ENCODE measurements at places on chromosomes 2 and 18.

- DNase-seq: no peak
Measured at GRCh38 chr2:60439219-60439974, 114.1 kb downstream of the BCL11A start.

- DNase-seq: no peak
Measured at GRCh38 chr2:86704459-86704971, 15.6 kb upstream of the RMND5A start.

DNA sequence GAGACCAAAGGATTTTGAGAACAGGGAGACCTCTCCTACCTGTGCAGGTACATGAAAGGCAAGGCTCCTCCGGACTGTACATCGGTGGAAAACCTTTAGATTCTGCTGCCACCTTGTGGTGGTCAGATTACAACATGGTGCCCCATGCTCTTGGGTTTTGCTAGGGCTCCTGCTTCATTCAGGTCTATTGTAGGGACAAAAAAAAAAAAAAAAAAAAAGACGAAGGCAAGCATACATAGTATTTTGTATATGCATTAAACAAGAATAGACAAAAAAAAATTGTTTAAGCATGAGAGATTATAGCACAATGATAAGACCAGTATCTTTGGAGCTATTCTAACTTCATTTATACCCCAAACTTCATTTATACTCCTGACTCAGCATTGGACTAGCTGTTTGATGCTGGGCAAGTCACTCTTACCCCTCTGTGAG, 27.4 kb upstream of the SPR start:
- DNase-seq: peak; percentile 41

DNA sequence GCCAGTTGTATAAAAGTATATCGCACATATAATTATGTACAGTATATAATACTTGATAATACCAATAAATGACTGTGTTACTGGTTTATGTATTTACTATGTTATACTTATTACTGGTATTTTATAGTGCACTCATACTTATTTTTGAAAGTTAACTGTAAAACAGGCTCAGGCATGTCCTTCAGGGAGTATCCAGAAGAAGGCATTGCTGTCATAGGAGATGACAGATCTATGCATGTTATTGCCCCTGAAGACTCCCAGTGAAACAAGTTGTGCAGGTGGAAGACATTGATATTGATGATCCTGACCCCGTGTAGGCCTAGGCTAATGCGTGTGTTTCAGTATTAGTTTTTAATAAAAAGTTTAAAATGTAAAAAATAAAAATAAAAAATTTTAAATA, 20.3 kb upstream of the ASXL3 start:
- DNase-seq: no peak

DNA sequence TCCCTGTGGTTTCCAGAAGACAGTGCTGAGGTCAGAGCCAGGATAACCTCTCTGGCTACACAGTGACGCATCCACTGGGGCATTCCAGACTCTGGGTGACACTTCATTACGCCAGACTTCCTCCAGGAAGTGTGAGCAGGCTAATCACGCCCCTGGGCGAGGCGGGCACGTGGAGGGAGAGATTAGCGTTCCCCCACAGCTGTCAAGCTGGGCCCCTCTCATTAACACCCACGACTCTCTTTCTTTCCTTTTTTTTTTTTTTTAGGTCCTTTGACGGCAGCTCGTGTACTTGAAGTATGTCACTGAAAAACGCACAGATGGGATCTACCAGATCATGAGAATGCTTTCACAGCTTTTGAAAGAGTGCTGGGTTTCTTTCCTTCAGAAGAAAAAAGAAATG, 274.6 kb downstream of the AFF3 start:
- no peak for DNase-seq

DNA sequence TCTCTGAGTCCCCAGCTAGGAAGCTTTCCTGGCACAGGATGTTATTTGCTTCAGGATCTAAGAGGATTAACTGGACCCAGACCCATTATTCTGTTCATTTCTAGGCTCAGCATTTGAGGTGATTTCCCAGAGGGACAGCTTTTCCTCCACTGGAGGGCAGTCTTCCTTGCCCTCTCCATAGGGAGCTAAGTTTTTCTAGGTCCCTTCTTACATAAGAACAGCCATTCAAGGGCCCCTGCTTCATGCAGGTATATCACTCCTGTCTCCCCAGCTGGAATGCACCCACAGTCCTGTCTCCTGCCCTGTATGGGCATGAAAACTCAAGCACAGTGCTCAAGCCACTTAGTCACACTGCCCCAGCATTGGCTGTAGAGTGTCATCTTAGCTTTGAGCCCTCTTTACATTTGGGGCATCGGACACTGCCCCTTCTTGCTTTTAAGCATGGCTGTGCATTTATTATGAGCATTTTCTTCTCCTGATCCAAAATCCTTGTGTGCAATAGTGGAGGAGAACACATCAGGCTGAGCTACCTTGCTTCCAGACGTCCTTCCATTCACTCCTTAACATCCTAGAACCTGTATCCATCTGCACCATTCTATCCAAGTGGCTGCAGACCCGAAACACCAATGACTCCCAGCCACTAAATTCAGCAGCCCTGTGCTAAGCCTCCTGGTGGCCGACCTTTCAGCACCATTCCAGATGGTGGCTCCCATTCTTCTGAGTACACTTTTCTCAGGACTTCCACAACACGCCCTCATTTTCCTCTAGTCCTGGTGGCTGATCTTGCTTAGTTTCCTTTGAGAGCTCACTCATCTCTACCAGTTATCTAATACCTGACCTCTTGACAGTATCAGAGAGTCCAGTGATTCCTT, 80.0 kb downstream of the COPS8 start:
- no peak for DNase-seq

- no peak for DNase-seq
Measured at GRCh38 chr2:206257350-206257749, 17.1 kb upstream of the ZDBF2 start.

- DNase-seq: no peak
Measured at GRCh38 chr18:6405237-6406074, 9.3 kb downstream of the L3MBTL4 start.

DNA sequence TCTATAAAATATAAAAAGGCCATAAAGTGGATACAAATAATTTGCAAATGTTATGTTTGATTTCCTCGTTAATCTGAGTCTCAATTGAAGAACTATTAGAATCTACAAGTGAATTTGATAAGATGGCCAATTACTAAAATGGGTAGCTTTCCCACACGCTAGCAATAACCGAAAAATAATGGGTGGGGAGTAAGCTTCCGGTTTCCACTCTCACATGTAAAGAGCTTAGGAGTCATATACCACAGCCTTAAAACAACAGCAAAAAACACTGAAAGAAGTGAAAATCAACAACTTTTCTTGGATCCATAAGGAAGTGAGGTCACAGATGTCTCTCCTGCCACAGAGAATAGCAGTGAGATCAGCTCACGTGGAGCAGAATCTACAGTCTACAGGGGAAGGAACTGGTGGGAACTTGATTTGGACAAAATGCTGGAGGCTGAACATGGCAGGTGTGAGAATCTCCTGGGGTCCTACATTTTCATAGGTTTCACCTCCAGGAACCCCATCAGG, 18.6 kb downstream of the THAP4 start:
- no peak for DNase-seq

DNA sequence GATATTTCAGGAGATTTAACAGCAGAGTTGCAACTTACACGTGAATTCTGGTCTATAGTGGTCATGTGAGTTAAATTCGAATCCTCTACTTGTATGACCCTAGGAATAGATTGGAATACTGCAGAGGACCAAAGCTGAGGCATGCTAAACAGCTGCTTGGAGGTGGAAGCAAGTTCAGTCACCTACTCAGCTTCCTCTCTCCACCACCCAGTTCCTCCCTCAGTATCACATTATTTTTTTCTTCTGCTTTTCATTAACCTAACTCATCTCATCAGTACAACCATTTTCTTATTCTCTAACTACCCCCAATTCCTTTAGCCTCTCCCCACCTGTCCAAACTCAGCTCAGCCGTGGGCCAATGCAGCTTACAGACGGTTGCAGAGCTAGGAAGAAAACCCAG, 385.5 kb downstream of the SETBP1 start:
- DNase-seq: no peak

GRCh38 chr2:233112776-233113452, 52.8 kb downstream of the INPP5D start:
- DNase-seq: no peak
